ENCODE measurements at places on chromosomes 3 and 15. TPM values are rescaled to one million over a fixed set of nuclear protein-coding genes. Genes with fewer than 3 reads are reported as not detected.

EBLN2 gene
- 3.7 TPM for total RNA-seq

PYDC2 gene
- not detected for total RNA-seq

SPINK8 gene
- total RNA-seq: not detected

HDC gene
- total RNA-seq: 4.6 TPM

MUC20 gene
- total RNA-seq: 20.3 TPM

TNFAIP8L3 gene
- total RNA-seq: 25.0 TPM

MYO5C gene
- 89.2 TPM for total RNA-seq

MINAR1 gene
- total RNA-seq: 0.58 TPM

ATP13A5 gene
- 1.1 TPM for total RNA-seq

MME gene
- 9.1 TPM for total RNA-seq

GPR156 gene
- total RNA-seq: 0.34 TPM

TMCO5A gene
- total RNA-seq: not detected

CADPS gene
- 0.65 TPM for total RNA-seq

SLC38A3 gene
- 0.23 TPM for total RNA-seq

MST1R gene
- total RNA-seq: 54.7 TPM

CD96 gene
- total RNA-seq: 5.3 TPM

FAM43A gene
- total RNA-seq: 6.4 TPM

ADAMTS17 gene
- total RNA-seq: 2.9 TPM

CMTM8 gene
- total RNA-seq: 20.0 TPM

MUC4 gene
- total RNA-seq: 12.8 TPM

ADGRG7 gene
- not detected for total RNA-seq

TP63 gene
- total RNA-seq: 1.7 TPM

ACKR4 gene
- 6.9 TPM for total RNA-seq

RAF1 gene
- total RNA-seq: 89.9 TPM

LRRC15 gene
- 0.42 TPM for total RNA-seq

CEP63 gene
- total RNA-seq: 25.6 TPM

SELENOK gene
- 34.7 TPM for total RNA-seq

Measured in left lung (tissue), 14 donors.